Activated naive CD8-positive, alpha-beta T cell treated with anti-CD3 and anti-CD28 coated beads for 36 hours (primary cell): ENCODE measurements at places on chromosomes 16 and 17.
A peak's percentile ranks its signal among the peaks of the same experiment; 100 is the strongest.

DNA sequence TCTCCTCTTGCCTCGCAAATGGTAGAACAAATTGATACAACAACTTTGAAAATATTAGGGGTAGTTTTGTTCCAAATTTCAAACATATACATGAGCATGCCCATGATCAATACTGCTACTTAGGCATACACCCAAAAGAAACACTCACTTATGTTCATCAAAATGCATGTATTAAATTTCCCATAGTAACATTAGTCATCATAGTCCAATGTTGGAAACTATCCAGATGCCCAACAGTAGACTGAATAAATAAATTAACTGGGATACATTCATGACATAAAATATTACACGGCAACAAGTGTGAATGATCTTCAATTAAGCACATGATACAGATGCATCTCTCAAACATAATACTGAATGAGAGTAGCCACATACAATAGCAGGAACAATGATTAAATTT lies 391.6 kb downstream of the CDH11 start:
- no peak for DNase-seq

- DNase-seq = no peak
Observed at GRCh38 chr16:23114131-23114904, 34.9 kb downstream of the USP31 start.

DNA sequence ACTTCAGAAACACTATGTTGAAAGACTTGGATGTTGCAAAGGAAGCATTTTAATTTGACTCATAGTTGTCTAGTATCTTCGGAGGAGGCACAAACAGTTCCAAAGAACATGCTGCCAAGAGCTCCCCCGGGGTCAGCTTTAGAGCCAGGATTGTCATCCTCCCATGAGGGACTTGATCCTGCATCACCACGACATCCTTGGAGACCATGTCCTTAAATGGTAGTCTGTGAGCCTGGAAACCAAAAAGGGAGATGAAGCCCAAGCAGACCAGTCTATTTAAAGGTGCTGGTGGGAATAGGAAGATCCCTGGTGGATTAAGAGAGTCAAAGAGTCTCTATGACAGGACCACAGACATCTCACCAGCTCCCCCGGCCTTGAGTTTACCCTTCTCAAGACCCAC lies 33.3 kb upstream of the DYNLRB2 start:
- DNase-seq = no peak

DNA sequence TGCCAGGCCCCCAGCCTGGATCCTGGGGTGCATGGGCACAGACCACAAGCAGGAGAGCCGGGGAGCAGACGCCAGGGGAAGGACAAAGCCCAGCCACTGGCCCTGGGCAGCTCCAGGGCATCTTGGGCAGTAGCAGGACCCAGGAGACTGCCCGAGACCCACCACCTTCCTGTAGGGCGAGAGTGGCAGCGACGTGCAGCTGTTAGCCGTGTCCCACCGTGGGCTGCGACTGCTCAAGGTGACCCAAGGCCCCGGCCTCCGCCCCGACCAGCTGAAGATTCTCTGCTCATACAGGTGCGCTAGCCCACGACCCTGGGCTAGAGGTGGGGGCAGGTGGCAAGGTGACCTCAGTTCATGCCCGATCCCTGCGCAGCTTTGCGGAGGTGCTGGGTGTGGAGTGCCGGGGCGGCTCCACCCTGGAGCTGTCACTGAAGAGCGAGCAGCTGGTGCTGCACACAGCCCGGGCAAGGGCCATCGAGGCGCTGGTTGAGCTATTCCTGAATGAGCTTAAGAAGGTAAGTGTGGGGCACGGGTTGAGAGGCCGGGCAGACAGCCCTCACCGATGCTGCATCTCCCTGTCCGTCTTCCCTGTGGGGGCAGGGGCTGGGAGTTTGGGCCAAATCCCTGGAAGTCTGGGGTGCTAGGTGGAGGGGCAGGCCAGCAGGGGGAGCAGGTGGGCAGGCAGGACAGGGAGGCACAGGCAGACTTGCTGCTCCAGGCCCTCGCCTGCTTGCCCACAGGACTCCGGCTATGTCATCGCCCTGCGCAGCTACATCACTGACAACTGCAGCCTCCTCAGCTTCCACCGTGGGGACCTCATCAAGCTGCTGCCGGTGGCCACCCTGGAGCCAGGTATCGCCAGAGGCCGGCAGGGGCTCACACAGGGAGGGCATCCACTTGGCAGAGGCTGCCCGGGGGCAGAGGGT lies 13.5 kb upstream of the SMIM5 start:
- peak; percentile 24 for DNase-seq

DNA sequence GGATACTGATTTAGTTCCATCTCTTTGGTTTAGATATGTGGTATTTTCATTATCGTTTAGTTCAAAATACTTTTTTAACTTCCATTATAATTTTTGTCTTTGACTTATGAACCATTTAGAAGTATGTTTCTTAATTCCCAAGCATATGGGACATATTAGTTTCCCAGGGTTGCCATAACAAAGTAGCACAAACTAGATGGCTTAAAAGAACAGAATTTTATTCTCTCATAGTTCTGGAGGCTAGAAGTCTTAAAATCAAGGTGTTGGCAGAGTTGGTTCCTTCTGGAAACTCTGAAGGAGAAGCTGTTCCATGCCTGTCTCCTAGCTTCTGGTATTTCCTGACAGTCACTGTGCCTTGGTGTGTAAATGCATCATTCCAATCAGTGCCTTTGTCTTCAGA lies 291.5 kb upstream of the AXIN2 start:
- no peak for DNase-seq

GRCh38 chr17:69763503-69763902 lies 311.5 kb upstream of the KCNJ16 start:
- DNase-seq = no peak

DNA sequence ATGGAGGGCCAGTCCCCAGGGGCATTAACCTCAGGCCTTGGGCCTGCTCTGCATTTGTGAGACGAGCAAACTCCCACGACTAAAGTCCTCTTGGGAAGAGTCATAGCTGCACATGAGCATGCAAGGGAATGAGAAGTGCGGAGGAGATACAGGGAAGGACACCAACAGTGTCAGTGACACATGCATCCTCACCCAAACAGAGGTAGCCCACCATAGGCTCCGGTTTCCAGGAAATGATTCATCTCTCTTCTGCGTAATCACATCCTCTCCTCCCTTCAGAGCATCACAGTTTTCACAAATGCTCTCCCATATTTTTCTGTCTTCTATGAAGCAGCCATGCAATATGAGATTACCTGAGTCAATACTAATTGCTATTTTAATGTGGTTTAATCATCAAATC lies 725.7 kb upstream of the GOT2 start:
- DNase-seq = no peak

DNA sequence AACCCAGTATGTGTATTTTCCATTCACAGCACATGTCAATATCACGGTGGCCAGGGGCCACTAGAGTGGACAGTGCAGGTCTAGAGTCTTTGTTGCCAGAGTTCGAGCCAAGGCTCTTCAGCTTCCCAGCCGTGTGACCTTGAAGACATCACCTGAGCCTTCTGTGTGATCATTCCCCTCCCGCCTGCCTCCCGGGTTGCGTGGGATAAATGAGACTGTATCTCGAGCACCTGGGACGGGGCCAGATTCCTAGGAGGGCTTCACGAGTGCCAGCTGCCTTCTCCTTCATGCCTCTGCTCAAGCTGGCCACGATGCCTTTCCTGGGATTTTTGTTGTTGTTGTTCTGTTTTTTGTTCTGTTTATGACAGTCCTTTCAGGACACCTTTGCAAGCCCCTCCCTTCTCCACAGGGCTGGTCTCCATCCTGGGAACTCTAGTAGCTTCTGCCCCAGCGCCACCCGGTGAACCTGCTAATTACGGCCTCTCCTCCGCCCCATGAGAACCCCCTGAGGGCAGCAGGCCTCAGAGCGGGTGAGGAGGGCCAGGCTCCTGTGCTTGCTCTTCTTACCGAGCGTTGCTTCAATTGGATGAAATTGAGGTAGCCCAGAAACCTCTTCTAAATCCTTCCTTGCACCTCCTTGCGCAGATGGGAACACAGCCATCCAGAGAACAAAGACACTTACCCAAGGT lies 3.9 kb downstream of the SPNS2 start:
- no peak for DNase-seq

- no peak for DNase-seq
Observed at GRCh38 chr16:54080524-54081008, 206.0 kb downstream of the IRX3 start.

DNA sequence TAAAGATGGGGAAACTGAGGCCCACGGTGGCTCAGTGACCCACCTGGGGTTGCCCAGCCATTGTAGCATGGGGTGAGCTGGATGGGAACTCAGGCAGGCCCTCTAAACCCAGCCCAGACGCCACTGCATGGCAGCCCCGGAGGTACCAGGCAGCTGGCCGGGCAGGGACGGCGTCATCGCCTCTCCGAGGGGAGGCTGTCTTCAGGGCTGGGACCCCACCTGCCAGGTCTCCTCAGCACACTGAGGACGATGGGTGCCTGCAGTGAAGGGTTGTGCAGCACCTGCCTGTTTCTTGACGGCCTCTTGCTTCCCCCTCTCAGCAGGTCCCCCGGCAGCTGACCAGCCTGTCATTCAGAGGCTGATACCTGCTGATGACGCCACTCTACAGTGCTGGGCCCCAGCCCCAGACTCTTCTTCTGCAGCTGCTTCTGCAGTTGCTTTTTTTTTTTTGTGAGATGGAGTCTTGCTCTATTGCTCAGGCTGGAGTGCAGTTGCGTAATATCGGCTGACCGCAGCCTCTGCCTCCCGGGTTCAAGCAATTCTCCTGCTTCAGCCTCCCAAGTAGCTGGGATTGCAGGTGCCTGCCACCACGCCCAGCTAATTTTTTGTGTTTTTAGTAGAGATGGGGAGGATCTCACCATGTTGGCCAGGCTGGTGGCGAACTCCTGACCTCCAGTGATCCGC lies 24.7 kb downstream of the RNF213 start:
- no peak for DNase-seq

- DNase-seq = no peak
Observed at GRCh38 chr17:7322520-7323194, 6.5 kb downstream of the NEURL4 start.

GRCh38 chr17:1367351-1367745 lies 32.7 kb downstream of the YWHAE start:
- no peak for DNase-seq

DNA sequence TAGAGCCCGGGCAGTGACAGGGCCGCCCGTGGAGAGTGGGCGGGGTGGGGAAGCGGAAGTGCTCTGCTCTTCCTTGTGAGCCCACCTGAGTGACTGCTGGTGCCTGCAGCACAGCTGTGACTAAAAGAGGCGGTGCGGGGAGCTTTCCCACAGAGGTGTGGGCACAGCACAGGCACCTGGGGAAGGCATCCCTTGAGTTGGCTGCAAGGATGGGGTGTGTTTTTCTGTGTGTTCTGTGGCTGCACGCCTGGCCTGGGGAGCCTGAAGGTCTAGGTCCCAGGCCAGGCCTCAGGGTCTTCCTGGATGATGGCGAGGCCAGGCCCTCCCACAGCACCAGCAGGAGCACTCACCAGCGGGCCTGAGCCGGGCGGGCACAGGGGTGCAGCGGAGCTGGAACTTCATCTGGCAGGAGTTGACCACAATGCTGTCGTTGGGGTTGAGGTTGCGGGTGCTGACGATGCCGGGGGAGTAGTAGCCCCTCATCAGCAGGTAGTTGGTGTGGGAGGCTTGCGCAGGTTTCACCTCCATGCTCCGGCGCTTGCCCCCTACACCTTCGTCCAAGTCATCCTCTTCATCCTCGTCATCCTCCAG lies 67.1 kb downstream of the IL21R start:
- no peak for DNase-seq

- DNase-seq = no peak
Observed at GRCh38 chr17:81334391-81334901, 39.3 kb upstream of the SLC38A10 start.

DNA sequence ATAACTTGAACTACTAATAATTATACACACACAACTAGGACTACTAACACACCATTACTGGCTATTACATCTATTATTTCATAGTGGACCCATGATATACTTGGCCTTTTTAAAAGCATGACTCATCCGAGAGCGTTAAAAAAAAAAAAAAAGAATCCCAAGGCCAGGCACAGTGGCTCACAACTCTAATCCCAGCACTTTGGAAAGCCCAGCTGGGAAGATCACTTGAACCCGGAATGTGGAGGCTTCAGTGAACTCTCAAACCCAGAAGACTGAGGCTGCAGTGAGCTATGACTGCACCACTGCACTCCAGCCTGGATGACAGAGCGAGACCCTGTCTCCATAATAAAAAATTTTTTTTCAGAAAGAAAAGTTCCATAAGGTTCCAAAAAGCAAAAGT lies 3.1 kb downstream of the GLG1 start:
- no peak for DNase-seq
